ENCODE measurements at places on chromosomes 12 and 14. TPM values are rescaled to one million over a fixed set of nuclear protein-coding genes. Genes with fewer than 3 reads are reported as not detected.

ESPL1 gene
- total RNA-seq, result 2.5 TPM

GRCh38 chr12:24596768-24597388 lies 352.0 kb downstream of the BCAT1 start:
- no peak for DNase-seq

LRTM2 gene
- not detected for total RNA-seq

DNA sequence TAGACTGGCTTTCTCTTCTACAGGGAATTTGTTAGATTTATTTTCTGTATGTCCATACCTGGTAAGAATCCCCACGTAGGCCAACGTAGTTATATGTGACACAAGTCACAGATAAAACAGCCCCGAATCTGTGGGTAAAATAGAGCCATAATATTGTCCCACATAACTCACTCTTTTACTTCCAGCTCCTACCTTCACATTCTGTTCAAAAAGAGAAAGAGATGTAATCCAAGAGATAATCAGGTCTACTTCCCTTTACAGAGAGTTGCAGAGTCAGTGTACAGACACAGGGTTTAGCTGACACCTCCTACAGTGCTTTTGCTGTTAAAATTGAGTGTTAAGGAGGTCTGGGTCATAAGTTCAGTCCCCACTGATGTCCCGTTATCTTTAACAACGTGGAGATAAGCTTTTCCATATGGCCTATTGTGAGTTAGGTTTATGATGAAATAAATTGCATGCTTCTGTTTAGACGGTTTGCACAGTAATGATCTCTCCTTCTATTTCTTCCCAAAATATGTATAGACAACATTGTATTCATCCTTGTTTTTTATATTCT lies 446.5 kb downstream of the ADAMTS20 start:
- no peak for DNase-seq

- DNase-seq, result no peak
These were observed 244.0 kb downstream of the BCL11B start for GRCh38 chr14:99028041-99028440.

DNA sequence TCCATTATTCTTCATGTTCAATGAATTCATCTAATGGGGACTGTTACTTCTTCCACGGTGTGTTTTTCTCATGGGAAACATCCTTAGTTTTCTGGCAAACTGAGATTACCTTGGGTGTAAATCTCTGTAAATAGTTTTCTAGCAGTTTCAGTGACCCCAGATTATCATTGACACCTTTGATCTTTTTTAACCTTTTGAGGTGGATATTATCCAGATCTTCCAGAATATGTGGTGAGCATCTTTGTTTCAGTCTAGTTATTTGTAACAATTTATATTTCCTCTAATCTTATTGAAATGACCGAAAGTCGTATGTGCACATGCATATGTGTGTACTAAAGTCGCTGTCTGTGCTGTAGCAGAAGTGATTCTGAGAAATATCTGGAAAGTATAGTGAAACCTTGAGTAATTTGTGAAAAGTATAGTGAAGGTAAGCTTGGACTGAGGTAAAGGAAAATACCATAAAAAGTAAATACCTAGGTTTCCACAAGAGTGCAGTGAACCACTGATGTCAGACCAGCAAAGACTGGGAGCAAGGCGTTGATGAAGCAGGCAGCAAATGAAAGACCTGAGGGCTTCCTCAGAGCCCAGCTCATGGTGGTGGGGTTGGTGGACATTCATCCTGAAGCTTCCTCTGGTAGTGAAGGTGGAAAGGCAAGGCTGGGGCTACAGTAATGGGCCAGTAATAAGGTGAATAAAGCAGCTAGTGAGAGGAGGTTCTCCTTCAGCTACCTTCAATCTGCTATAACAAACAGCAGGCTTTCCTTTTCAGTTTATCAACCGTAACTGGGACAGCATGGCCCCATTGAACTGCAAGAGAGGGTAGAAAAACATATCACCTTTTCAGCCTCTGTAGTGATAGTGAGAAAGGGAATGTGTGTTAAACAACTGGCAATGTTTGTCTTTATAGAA lies 480.2 kb upstream of the FBXO33 start:
- no peak for DNase-seq

- no peak for DNase-seq
These were observed 201.3 kb downstream of the GPHN start for GRCh38 chr14:66709291-66709690.

KRT2 gene
- not detected for total RNA-seq

PAX9 gene
- total RNA-seq, result 2.1 TPM

E2F7 gene
- not detected for total RNA-seq

DNA sequence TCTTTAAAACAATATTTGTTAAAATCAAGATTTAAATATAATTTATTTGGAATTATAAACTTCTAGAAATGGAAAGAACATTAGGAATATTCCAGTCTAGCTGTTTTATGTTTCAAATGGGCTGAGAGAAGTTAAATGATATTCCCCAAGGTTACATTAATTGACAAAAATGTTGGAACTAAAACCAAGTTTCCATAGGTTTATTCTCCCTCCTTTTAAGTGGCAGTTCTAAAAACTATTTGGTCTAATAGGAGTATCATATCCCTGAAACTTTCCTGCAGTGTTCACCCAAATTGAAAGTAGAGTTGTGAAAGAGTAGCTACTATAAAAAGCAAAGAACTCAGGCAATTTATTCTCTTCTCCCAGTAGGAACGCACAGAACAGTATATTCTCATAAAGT lies 1185.5 kb downstream of the LRFN5 start:
- DNase-seq, result no peak

GRCh38 chr12:81758421-81759189 lies 545 bp downstream of the PPFIA2 start:
- no peak for DNase-seq

ZBTB39 gene
- 5.4 TPM for total RNA-seq

- no peak for DNase-seq
These were observed 13.0 kb upstream of the PCED1B start for GRCh38 chr12:47066278-47067025.

DNA sequence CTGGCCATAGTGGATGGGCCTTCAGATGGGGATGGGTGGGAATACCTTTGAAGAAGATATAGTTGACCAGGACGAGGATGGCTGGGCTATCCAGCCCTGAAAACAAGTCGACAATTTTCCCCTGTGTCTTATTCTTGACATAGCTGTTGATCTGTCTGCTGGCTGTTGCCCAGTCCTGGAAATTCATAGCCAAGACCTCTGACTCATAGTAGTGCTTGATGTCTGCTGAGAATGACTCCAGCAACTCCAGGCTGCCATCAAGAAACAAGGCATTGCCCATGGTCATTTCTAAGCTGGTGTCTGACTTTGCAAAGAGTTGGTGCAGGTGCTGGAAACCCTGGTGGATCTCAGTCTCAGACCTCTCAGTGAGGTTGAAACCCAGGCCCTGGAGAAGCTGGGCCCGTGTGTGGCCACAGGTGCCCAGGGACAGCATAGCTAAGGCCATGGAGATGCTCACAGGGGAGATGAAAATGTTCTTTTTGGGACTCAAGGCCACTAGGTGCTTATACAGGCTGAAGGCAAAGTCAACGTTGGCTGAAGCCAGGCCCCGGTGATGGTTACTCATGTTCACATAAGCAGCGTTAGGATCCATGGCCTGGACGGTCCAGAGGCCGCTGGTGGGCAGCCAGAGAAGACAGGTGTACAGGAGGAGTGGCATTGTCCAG lies 9.0 kb downstream of the SERPINA6 start:
- DNase-seq, result no peak

- DNase-seq, result no peak
These were observed 589.5 kb downstream of the NOVA1 start for GRCh38 chr14:26008290-26008689.

- no peak for DNase-seq
These were observed 23.7 kb upstream of the HDAC7 start for GRCh38 chr12:47843226-47843980.

CLEC6A gene
- total RNA-seq, result not detected

DNA sequence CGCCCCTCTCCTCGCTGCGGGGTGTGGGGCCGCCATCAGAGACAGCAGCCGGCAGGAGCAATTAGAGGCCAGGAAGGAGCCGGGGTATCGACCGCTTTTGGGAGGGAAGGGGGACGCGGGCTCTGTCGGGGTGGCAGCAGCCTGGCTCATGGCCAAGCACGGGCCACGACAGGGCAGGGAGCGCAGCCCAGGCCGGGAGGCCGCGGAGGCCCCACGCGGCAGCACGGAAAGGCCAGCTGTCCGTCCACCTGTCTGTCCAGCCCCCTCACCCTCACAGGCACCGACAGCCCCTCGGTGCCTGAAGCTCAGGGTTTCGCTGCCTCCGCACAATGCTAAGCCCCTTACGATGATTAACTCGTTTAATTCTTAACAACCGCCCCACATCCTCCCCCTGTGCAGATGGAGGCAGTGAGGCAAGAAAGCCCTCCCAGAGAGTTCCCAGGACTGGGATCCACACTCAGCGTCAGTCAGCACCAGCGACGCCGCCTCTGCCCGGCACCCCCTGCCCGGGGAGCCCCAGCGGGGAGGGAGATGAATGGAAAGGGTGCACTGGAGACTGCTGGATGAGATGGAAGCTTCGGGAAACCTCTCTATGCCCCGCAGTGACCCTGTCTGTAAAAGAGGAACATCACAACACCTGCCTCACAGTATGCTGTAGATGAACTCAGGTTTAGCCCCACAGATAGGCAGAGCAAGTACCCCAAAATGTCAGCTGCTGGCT lies 23.7 kb downstream of the NCOR2 start:
- DNase-seq, result no peak

KIF26A gene
- 4.2 TPM for total RNA-seq

GRCh38 chr14:54775486-54776140 lies 127.0 kb downstream of the GCH1 start:
- DNase-seq, result no peak

DNA sequence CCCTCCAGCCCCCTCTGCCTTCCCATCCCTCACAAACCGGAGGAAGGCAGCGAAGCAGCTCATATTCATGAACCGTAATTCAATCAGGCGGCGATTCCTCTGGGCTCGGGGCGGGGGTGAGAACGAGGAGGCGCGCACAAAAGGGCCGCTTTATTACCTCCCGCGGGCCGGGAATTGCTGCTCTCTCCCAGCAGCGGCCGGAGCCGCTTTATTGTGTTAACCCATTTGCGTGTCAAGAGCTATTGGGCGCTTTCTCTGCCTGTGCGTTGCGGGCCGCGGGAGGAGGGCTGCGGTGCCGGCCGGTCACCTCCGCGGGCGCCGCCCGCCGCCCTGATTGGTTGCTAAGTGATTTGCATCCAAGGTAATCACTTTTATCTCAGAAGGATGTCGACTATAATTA lies 4.8 kb downstream of the FAM222A start:
- no peak for DNase-seq

SLC17A8 gene
- total RNA-seq, result not detected

DNA sequence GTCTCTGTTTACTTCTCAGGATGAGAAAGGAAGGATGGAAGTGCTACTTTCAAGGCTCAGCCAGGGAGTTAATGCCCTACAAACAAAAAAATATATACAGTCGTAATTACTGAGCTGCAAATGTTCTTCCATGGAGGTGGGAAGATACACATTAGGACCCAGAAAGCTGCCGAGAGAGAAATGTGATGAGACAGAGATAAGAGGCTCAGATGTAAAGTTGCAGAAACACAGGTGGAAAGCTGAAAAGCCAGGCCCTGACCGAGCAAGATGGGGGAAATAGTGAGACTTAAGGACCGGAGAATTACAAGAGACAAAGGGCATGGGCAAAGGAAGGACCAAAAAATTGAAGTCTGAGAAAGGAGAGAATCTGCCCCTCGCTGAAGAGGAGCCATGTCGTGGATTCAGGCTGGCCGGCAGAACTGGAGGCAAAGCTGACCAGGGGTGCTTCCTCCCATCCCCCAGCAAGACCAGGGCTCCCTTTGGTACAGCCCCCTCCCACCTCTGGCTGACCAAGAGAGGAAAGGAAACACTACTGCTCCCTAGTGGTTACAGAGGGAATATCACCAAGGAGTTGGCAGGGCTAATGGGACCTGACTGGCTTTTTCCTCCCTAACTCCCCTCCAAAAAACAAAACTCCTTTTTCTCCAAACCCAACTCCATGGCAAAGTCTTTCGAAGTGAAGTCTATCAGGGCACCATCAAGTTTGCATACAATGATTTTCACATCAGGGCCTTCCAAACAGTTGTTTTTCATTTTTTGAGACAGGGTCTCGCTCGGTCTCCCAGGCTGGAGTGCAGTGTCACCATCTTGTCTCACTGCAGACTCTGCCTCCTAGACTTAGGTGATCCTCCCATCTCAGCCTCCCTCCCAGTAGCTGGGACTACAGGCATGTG lies 12.1 kb downstream of the ZFHX2 start:
- no peak for DNase-seq

Data from tibial nerve (tissue), 4 donors.